T-helper 1 cell (primary cell): ENCODE measurements at places on chromosomes 4 and X.

GRCh38 chr4:8656711-8657380, 64.3 kb downstream of the CPZ start:
- no peak for DNase-seq

DNA sequence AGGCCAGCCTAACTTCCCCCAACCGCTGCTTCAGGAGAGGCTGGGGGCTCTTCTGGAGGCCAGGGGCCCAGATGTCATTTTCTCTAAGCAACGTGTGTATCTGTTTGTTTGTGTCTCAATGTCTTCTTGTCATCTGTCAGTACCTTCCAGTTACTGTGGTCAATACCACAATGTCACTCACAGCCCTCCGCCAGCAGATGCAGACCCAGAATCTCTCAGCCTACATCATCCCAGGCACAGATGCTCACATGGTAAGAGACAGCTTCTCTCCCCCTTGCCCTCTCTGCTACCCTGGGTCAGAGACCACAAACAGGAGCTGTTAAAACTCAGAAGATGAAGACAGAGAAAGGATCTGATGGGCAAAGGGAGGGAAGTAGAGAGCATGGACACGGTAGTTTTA, 5.0 kb downstream of the XPNPEP2 start:
- DNase-seq: no peak

DNA sequence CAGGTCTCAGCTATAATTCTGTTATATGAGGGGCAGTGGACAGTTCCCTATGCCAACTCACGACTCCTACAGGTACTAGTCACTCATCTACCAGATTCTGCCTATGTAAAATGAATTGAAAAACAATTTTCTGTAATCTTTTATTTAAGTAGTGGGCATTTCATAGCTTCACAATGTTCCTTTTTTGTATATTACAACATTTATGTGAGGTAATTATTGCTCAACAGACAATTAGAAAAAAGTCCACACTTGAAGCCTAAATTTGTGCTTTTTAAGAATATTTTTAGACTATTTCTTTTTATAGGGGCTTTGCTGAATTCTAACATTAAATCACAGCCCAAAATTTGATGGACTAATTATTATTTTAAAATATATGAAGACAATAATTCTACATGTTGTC, 20.4 kb downstream of the EREG start:
- DNase-seq: no peak

- DNase-seq: no peak
Measured at GRCh38 chr4:76780781-76781697, 116.9 kb downstream of the SOWAHB start.
